ENCODE measurements at places on chromosomes 2 and 18.

GRCh38 chr18:22813648-22814328, 119.3 kb upstream of the RBBP8 start:
- DNase-seq, result no peak

- no peak for DNase-seq
These were observed 1629.7 kb upstream of the TMEFF2 start for GRCh38 chr2:193824474-193824873.

GRCh38 chr2:206273905-206274304, 558 bp upstream of the ZDBF2 start:
- no peak for DNase-seq

GRCh38 chr2:97845818-97846217, 132.4 kb downstream of the ZAP70 start:
- DNase-seq, result no peak

- DNase-seq, result peak; percentile 94
These were observed 190.5 kb downstream of the RND3 start for GRCh38 chr2:150296770-150297546.

- DNase-seq, result no peak
These were observed 62.5 kb downstream of the SERTAD2 start for GRCh38 chr2:64591188-64591587.

- DNase-seq, result no peak
These were observed 38.7 kb downstream of the SCG2 start for GRCh38 chr2:223563462-223563861.

DNA sequence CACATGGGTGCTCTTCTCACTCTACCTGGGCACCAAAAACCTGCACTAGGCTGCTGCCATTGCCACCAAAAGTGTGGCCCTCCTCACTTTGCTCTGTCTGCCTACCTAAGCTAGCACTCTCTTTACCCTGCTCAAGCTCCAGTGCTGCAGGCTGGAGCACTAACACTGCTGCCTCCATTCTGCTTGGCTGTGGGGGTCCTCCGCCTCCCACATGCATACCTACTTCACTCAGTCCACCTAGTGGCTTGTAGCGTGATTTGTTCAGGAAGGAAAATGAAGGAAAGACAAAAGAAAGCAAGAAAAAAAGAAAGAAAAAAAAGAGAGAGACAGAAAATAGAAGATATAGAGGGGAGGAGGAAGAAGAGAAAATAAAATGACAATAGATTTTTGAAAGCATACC, 1339.4 kb upstream of the CHAC2 start:
- DNase-seq, result no peak

DNA sequence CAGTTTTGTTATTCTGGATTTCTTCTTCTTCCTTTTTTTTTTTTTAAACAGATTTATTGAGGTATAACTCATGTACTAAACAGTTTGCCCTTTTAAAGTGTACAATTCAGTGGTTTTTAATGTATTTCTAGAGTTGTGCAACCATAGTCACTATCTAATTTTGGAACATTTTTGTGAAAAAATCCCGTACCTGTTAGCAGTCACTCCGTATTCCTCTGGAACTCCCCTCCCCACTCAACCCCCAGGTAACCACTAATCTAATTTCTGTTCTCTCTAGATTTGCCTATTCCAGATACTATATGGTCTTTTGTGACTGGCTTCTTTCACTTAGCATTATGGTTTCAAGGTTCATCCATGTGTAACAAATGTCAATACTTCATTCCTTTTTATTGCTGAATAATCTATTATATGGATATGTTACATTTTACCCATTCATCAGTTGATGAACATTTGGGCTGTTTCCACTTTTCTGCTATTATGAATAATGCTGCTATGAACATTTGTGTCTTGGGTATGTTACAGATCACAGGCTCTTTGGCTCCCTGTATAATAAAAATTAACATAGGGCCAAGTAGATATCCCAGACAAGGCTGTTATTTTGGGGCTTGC, 21.9 kb downstream of the EHBP1 start:
- DNase-seq, result no peak

GRCh38 chr18:49177812-49178211, 227.0 kb upstream of the SMAD7 start:
- no peak for DNase-seq

GRCh38 chr2:211396815-211397214, 840.4 kb downstream of the CPS1 start:
- DNase-seq, result no peak

DNA sequence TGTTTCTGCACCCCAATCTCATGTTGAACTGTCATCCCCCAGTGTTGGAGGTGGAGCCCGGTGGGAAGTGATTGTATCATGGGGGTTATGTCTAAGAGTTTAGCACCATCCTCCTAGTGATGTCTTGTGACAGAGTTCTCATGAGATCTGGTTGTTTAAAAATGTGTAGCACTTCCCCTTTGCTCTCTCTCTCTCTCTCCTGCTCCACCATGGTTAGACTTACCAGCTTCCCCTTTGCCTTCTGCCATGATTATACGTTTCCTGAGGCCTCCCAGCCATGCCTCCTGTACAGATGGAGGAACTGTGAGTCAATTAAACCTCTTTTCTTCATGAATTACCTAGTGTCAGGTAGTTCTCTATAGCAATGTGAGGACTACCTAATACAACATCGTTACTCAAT, 396.9 kb upstream of the LRATD1 start:
- no peak for DNase-seq

GRCh38 chr2:103506812-103507211, 745.0 kb downstream of the TMEM182 start:
- DNase-seq, result no peak

DNA sequence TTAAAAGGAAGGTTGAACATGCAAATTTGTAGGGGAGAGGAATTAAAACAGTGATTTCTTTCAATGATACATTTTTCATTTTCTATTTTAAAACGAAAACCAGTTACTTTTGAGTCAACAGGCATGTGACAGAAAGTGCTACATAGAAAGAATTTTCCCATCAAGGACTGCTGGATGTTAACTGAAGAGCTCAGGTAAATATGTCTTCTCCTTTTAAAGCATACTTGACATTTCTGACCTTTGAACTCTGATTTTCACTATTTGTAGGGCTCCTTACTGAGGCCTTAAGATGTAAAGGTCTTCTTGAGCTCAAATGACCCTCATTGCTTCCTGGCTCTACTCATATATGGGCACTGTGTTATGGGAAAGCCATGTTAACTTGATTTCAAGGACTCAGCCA, 32.4 kb downstream of the FIGN start:
- DNase-seq, result no peak

DNA sequence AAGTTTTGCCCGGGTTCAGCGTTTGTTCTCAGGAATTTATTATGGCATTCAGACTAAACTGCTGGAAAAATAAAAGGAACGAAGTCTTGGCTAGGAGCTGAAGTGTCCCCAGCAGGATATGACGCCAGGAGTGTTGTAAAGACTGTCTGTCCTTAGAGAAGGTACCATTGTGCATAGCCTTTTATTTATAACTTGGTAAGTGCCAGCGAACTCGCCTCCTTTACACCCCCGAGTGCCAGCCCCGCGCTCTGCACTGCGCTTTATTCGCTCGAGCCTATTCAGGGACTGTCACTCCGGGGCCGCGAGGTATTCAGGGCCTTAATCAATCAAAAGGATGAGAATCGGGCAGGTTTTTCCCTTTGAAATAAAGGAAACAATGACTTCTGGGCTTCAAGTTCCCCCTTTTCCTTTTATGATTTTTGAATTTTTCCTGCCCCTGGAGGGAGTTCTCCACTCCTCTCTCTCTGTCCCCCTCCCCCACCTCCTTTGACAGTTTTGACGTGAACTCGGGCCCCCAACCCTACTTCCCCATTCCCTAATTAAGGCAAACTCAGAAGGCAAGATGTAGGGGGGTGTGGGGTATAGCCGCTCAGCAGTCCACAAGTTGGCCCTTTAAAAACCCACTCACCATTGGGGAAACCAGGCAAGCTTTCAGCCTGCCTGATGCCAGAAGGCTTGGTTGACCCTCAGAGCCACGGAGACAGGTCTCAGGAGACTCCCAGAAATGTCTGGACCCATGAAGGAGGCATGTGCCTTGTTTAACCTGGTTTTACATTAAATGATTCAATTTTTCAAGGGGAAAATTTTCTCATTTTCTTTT, 1.3 kb upstream of the PAX3 start:
- no peak for DNase-seq

DNA sequence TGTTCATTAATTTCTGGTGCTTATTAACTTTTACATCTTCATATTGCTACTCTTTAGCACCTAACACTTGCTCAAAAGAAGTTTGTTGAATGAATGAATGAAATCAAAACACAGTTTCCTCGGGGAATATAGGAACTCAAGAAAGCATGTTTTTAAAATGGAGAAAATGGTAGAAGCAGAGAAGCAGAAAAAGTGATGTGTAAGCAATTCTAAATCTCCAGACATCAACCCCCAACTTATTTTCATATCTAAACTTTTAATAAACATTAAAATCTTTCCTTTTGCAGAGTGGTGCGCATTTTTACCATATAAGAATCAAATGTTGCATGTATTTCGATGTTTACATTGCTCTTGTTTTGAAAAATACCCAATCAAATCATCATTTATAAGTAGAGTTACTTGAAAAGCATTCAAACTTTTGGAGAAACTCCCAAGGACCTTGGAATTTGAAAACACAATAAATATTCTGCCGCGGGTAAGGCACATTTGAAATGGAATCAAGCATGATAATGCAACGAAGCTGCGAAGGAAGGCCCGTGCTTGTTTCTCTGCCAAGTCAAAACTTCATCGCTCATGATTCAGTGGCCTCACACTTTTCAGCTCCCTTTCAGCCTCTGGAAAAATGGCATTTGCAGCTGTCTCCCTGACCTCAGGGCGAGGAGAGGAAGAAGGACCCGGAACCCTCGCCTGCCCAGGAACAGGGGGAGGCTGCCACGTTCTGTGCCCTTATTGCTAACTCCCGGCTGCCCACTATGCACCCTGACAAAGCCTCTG, 26.7 kb upstream of the SMIM21 start:
- DNase-seq, result no peak

DNA sequence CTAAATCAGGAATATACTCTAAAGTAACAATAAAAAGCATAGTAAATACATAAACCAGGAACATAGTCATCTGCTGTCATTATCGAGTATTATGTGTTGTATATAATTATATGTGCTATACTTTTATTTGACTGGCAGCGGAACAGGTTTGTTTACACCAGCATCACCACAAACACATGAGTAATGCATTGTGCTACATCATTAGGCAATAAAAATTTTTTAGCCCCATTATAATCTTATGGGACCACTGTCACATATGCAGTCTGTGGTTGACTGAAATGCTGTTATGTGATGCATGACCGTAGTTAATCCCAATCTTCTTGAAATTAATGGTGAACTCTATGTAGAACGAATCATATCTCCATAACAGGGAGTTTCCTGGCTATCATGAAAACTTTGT, 136.7 kb upstream of the ZFP36L2 start:
- DNase-seq, result no peak

- no peak for DNase-seq
These were observed 12.2 kb downstream of the HRH4 start for GRCh38 chr18:24472591-24472990.
